Posterior cingulate gyrus (tissue), 11 donors: ENCODE measurements at places on chromosomes 7 and 10.

GRCh38 chr10:92087750-92088395, 164.3 kb downstream of the BTAF1 start:
- peak; percentile 65 for DNase-seq

DNA sequence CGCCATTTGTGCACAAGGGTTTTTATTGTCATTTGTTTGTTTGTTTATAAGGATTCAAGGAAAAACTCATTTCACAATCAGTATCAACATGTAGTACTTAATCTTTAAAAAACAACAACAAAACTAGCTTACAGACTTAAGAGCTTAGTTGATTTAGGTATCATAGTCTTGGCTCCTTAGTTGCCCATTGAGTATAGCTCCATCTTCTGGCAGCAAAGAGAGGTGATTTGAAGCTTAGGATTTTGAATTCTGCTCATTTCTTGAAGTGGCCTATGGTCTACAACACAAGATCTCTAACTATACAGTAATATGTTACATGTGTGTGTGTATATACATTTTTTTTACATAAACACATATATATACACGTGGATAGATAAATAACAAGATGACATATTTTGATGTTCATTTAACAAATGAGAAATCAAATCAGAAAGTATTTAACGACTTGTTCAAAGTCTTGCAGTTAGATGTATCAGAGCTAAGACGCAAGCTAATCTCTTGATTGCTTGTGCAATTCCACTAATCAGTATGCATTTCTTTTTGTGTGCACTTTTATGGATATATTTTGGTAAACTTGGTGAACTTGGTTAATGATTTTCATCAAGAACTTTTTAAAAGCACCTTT, 307.3 kb downstream of the CAMK1D start:
- DNase-seq = no peak

DNA sequence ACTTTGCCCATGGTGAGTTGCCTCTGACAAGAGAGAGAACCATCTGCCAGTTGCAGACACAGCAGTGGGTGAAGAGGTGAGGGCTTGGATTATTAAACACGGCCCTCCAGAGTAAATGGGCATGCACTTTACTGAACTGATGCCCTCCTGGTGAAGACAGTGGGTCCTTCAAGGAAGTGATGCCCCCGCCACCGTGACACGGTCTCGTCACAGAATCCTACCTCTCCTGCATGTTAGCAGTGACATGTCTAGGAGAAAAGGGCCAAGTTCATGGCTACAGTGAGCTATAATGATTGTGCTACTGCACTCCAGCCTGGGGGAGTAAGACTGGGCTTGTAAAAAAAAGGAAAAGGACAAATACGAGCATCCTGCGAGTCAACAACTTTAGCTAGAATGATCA, 2.4 kb downstream of the BNIP3 start:
- DNase-seq = no peak

- DNase-seq = no peak
Observed at GRCh38 chr10:19252531-19252930, 203.9 kb downstream of the MALRD1 start.

DNA sequence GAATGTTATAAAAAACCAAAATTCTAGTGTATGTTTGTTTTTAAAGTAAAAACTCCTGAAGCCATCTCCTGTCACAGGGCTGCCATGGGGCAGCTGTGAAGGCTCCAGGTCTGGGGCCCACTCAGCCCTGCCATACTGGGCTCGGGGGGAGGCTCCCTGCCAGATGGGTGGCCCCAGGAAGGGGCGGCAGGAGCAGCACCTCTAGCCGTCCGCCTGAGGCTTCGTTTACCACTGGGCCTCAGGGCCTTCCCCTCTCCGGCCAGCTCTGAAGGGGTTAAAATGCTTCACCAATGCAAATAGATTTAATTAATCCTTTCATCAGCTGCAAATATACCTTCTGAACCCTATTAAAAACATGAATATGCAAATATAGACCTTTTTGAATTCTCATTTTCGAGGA, 139.0 kb downstream of the ELFN1 start:
- no peak for DNase-seq

DNA sequence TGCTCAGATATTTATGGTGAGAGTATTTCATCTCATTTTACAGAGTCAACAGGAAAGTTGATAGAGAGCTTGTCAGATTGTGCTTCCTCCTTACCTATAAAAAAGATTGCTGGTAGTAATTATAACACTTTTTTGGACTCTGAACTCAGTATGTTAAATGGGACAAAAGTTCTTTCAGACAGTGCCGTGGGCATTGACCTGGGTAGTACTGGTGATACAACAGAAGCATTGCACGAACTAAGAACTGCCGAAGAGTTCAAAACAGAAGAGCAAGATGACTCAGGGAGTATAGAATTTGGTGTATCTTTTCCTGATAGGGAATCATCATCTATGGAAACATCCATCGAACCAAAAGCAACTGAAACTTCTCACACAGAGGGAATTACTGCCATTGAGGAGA, 58.6 kb downstream of the LOXL4 start:
- no peak for DNase-seq

DNA sequence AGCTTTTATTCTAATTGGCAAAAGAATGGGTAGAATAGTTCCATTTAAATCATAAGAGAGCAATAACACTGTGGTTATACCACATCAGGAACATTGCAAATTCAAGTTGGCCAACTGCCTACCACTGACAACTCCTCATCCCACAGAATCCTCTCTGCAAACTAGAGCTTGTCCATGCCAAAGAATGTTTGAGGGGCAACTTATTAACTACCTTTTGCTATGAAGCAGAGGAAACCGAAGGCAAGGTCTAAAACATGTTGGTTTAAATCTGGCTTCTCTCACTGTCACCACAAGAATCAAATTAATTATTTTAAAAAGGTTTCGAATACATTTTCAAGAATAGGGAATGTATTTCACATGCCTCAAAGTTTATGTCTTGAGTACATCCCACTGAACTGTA, 36.0 kb downstream of the RHOBTB1 start:
- no peak for DNase-seq

GRCh38 chr7:47482013-47482875, 99.7 kb downstream of the TNS3 start:
- peak; percentile 72 for DNase-seq

GRCh38 chr7:51045319-51046102, 262.8 kb upstream of the GRB10 start:
- DNase-seq = no peak

GRCh38 chr7:125423458-125424155, 494.0 kb upstream of the POT1 start:
- no peak for DNase-seq

DNA sequence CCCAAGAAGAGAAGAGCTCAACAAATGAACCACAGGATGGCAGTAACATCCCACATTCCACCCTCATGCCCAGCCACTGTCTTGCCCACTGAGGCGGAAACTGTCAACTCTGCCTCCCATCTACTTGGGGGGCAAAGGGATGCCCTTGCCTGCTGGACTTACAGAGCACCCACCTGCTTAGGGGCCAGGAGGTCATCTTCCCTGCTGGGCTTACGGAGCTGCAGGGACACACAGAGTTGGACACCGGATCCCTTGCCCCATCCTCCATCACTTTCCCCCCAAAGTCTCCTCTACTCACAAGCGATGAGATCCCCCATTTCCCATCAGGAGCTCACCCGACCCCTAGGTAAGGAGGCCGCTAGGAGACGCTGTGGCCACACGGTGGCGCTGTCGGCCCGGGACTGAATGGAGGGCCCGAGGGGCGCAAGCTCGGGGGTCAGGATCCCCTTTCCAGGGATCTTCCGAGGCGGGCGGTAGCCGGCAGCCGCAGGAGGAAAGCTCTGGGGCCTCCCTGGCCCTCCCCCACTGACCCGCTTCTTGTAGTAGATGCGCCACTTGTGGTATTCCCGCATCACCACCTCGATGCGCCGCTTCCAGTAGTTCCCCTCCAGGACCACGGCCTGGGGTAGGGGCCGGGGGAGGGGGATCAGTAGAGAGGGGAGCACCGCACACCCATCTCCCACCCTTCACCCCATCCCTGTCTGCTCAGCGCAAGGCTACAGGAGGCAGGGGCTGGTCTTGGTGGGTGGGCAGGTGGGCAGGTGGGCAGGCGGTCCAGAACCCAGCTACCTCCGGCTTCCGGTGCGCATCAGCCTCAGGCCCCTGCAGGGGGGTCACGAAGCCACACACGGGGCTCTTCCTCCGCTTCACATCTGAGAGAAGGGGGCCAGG, 17.3 kb downstream of the MLXIPL start:
- DNase-seq = no peak

DNA sequence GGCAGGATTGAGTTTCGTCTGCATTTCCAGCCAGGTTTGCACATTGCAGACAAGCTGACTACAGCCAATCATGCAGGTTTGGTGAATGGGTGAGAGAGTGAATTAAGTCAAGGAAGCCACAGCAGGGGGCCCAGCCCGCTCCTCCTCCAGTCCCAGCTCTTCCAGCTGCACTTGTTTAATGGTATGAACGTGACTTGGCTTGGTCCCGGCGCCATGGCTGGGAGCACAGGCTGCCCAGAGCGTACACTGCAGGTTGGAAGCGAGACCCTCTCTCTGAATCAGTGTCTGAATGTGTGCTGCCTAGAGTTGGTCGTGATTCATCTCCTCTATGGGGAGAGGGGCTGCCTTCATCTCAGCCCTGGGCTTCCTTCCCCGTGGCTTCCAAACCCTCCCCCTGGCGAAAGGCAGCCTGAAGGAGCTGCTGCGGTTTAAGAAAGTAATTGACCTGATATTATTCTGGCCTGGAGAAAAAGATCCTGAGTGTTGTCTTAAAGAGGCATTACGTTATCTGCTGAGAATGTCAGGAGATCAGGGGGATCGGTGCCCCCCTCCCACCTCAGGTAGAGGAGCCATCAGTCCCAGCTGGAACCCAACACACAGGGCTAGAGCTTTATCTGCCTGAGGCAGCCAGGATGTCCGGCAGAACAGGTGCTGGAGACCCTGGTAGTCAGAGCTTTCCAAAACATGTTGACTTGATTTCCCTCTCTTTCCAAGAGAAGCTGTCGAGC, 132.1 kb downstream of the COL26A1 start:
- DNase-seq = peak; percentile 37

DNA sequence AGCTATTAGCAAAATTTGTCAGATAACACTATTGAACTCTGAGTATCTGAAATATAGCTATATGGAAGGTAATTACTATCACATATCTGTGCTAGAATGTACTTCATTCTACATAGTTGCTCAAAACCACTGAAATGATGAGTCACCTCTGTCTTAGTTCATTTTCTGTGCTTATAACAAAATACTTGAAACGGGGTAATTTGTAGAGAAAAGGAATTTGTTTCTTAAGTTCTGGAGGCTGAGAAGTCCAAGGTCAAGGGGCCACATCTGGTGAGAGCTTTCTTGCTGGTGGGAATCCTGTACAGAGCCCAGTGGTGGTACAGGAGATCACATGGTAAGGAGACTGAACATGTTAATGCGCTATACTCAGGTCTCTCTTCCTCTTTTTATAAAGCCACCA, 41.9 kb upstream of the TNKS2 start:
- DNase-seq = no peak

DNA sequence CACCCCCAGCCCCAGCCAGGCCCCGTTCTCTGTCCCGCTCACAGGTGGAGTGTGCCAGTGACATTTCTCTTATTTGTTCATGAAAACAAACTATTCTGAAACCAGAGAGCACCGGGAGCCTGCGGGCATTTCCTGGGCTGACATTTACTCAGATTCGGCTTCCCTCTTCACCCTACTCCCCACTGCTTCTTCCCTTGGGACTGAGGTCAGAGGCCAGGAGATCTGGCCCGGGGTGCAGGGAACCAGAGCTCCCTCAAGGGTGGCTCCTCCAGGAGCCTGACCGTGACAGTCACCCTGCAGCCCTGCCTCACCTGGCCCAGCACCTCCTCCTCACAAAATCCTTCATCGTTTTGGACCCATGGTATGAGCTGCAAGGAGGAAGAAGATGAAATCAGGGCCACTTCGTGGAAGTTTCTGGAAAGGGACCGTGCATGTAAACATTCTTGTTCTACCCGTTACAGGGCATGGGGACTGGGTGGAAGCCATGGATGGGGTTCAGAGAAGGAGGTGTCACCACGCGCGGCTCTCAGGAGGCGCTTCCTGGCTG, 12.2 kb downstream of the BHLHA15 start:
- DNase-seq = peak; percentile 40

DNA sequence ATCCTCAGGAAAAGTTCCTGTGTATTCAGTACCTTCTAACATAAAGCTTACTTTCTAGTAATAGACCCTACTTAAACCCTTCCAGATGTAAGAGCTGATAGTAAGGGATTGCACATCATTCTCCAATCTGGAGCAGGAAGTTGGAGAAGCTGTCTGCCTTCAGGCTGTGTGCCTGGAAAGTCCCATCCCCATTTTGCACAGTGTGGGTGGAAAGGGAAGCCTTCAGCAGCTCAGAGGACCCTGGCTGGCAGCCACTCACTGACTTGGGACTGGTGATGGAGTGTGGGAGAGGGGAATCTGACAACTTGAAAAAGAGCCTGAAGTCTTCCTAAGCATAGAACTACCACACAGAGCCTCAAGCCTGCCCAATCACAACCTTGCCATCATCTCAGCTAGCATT, 164.1 kb upstream of the ADO start:
- no peak for DNase-seq

- no peak for DNase-seq
Observed at GRCh38 chr7:91553410-91553895, 289.2 kb downstream of the FZD1 start.

GRCh38 chr10:132994185-132994796, 51.9 kb upstream of the CFAP46 start:
- peak; percentile 22 for DNase-seq

GRCh38 chr10:14362104-14362503, 31.4 kb upstream of the FRMD4A start:
- DNase-seq = no peak

GRCh38 chr7:29332875-29333855, 138.6 kb downstream of the CHN2 start:
- DNase-seq = no peak

DNA sequence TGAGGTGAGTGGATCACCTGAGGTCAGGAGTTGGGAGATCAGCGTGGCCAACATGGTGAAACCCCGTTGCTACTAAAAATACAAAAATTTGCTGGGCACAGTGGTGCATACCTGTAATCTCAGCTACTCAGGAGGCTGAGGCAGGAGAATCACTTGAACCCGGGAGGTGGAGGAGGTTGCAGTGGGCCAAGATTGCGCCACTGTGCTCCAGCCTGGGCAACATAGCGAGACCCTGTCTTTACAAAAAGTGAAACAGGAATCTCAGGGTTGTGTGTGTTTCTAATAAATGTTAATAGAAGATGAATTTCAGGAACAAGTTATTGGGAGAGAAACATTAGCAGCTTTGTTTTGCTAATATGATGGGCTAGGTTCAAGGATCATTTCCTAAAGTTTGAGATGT, 19.9 kb downstream of the PPP2R2D start:
- DNase-seq = no peak
